ENCODE measurements at places on chromosomes 12 and 14.
A peak's percentile ranks its signal among the peaks of the same experiment; 100 is the strongest.

GRCh38 chr14:89330236-89331002 lies 86.6 kb downstream of the FOXN3 start:
- no peak for DNase-seq

DNA sequence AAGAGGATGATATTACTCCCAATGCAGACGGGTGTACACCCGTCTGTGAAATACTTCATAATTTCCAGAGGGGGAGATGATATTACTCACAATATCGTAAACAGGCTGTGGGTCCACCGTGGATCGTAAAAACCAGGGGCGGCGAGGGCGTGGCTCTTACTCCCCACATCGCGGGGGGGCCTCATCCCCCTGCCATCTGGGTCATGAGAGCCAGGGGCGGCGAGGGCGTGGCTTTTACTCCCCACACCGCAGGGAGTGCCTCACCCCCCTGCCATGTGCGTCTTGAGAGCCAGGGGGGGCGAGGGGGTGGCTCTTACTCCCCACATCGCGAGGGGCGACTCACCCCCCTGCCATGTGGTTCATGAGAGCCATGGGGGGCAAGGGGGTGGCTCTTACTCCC lies 86.2 kb upstream of the GNG2 start:
- no peak for DNase-seq

GRCh38 chr12:68327896-68328295 lies 4.3 kb downstream of the MDM1 start:
- DNase-seq = no peak

GRCh38 chr12:88298761-88299242 lies 156.7 kb downstream of the TMTC3 start:
- no peak for DNase-seq

DNA sequence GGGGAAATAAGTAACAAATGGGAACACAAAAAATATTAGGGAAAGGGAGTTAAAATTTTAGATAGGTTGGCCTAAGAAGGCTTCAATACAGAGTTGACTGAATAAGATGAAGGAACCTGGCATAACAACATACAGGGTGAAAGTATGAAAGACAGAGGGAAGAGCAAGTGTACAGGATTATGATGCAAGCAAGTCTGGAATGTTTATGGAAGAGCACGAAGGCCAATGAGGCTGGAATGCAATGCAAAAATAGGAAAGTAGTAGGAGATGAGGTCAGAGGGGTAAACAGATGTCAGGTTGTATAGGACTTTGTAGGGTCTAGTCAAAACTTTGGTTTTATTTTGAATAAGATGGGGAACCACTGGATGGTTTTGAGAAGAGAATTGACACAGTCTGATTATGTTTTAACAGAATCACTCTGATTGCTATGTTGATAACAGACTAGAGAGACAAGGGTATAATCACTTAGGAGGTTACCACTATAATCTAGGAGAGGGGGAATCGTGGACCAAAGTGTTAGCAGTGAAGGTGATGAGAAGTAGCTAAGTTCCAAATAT lies 96.8 kb downstream of the OSBPL8 start:
- no peak for DNase-seq

GRCh38 chr12:10068644-10069043 lies 30.1 kb downstream of the CLEC1A start:
- DNase-seq = no peak

DNA sequence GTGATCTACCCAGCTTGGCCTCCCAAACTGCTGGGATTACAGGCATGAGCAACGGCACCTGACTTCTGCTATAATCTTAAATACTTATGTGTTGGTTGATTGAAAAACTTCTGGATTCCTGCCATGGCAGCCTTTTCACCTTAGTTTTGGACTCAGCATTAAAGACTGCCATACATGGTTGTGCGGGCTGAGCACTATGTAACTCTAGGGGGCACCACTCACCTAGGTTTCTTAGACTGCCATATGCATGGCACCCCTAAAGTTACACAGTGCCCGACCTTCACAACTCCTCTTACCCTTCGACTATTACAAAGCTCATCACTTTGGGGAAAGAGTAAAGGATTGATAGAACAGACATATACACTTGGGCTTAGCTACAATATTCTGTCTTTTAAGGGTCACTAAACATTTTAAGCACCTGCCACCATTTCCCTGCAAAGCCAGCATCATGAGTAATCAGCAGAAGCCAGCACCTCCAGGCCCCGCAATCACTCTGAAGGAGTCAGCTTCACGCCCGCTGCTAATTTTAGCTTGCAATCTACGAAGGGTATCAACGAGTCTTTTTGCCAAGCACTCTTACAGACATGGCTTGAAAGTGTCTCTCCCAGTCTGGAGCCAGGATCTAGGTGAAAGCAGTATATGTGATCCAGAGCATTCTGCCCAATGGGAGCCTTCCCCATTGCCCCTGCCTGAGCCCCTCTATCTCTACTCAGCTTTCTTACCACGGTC lies 59.8 kb downstream of the SUDS3 start:
- no peak for DNase-seq

- DNase-seq = no peak
These were observed 364.5 kb downstream of the ADGRD1 start for GRCh38 chr12:131318045-131318685.

- DNase-seq = peak; percentile 64
These were observed 184.4 kb downstream of the SYT1 start for GRCh38 chr12:79048962-79049361.

- DNase-seq = no peak
These were observed 203.1 kb downstream of the AEBP2 start for GRCh38 chr12:19642345-19642744.

DNA sequence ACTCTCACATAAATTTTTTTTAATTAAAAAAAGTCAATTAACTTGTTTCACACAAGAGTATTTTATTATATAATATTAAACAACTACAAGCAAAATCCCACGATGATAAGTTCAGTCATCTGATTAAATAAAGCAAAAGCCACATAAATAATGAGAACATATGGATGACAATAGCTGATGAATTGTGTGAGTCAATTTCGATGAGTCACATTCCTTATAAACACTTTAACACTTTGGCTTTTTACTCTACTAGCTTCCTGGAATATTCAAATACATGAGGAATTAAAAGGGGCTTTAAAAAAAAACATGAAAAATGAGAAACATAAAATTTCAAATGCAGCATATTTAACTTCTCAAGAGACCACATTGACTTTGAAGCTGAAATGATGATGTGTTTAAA lies 95.3 kb downstream of the BCAT1 start:
- DNase-seq = no peak

GRCh38 chr12:116027551-116027821 lies 250.0 kb downstream of the MED13L start:
- DNase-seq = no peak

- DNase-seq = no peak
These were observed 3.4 kb downstream of the MMP17 start for GRCh38 chr12:131831635-131832041.

Data from NCI-H1417 treated with DMSO at 0.1 percent for 48 hours (cell line).